Heart left ventricle (tissue), 16 donors: ENCODE measurements at places on chromosomes 2 and 18. TPM values are rescaled to one million over a fixed set of nuclear protein-coding genes. Genes with fewer than 3 reads are reported as not detected.

GRCh38 chr2:228063558-228063957, 117.9 kb downstream of the SPHKAP start:
- DNase-seq = no peak

DNA sequence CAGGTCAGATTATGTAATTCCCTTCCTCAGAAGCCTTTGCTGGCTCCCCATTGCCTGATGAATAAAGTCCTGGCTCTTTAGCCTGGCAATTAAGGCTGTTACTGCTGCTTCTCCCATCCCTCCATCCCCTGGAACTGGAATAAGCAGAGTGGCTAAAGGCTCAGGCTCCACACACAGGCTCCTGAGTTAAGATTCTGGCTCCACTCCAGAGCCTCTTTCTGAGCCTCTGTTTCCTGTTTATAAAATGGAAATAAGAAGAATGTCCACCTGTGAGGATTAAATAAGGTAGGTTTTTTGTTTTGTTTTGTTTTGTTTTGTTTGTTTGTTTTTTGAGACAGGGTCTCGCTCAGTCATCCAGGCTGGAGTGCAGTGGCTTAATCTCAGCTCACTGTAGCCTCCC, 50.0 kb downstream of the ZFP36L2 start:
- no peak for DNase-seq

DNA sequence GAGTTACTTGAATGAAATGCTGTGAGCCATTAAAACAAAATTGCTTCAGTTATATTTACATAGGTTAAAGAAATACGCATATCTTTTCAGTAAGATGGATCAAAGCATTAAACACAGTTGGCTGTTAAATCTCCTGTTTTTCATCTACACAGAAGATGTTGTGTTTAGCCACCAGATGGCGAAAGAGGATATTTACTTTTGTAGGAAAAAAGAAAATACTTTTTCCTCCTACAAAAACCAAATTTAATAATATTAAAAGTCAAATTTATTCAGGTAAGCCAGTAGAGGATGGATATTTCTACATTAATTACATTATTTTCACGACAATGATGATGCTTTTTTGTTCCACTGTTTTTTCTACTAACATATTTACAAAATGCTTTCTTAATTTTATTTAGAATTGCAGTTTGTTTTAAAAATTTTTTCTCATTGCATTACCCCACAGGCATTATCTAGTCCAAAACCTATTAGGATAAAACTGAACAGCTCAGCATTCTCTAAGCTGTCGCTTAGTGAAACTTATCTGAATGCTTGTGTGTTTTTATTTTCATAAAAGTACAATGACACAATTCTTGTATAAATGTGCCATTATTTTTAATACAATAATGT, 173.7 kb downstream of the ASXL3 start:
- DNase-seq = no peak

- no peak for DNase-seq
These were observed 10.6 kb downstream of the RRM2 start for GRCh38 chr2:10132996-10133647.

DNA sequence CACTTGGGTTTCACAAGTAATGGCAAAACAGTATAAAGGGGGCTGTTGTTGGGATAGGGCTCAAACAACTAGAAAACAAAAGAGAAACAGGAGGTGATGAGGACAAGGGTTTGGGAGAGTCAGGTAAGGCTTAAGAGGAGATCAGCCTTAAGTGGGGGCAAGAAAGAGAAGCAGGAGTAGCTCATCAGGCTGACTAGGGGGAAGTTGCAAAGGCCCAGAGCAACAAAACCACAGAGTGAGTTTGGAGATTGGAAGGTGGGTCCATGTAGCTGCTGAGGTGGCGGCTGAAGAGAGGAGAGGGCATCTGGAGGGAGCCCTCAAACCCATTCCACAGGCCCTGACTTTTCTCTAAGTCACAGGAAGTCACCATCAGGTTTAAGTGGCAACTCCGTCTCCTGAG, 126.0 kb downstream of the MREG start:
- DNase-seq = no peak

DNA sequence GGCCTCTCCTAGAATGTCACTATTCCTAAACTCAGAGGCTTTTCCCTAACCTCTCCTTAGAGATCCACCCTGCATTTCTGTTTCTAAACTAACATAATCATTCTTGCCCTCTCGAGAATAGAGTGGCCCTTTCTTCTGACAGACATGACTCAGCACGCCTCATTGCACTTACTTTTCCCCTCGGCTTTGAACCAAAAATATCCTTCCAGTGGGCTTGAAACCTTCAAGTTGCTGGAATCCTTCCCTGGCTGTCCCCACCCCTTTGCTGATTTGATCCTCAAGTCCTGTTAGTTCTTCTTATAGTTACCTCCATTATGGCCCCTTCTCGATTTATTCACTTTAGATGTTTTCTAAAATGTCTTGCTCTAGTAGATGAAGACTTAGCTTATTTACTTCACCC, 158.0 kb downstream of the LTBP1 start:
- no peak for DNase-seq

DNA sequence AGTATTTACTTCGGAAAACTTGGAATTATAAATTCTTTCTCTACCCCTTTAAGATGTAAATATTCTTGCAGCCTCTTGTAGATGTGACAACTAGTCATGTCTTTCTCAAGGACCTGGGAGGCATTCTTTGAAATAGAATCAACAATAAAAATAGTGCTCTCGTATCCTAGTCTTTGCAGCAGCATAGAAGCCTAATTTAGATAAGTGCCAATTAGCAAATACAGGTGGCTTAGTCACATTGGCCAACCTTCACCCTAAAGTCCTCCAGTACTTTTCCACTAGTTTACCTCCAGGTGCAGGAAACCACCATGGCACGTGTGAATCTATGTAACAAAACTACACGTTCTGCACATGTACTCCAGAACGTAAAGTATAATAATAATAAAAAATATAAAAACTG, 3.5 kb upstream of the ZSWIM2 start:
- no peak for DNase-seq

- no peak for DNase-seq
These were observed 427.7 kb upstream of the LYPD1 start for GRCh38 chr2:133097666-133098065.

- no peak for DNase-seq
These were observed 206.5 kb upstream of the SH3BP4 start for GRCh38 chr2:234745347-234745746.

- no peak for DNase-seq
These were observed 49.7 kb upstream of the NFE2L2 start for GRCh38 chr2:177314194-177314593.

GRCh38 chr2:82599021-82599420, 1860.1 kb downstream of the SUCLG1 start:
- DNase-seq = no peak

DNA sequence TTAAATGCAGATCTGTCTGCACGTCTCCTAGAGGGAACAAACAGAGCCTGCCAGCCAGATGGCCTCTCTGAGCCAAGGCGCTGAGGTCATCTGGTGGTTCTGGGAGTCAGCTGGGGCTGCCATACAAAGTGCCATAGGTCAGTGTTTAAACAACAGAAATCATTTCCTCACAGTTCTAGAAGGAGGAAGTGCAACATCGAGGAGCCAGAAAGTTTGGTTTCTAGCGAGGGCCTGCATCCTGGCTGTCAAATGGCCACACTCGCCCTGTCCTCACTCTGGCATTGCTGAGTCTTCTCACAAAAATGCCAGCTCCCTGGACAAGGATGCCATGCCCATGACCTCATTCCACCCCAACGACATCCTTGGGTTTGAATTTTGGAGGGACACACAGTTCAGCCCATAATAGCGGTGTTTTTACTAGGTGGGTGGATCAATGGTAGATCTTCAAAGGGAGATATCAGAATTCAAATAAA, 59.6 kb downstream of the MYT1L start:
- peak; percentile 32 for DNase-seq

GRCh38 chr2:1806254-1806653, 61.9 kb upstream of the PXDN start:
- DNase-seq = no peak

DNA sequence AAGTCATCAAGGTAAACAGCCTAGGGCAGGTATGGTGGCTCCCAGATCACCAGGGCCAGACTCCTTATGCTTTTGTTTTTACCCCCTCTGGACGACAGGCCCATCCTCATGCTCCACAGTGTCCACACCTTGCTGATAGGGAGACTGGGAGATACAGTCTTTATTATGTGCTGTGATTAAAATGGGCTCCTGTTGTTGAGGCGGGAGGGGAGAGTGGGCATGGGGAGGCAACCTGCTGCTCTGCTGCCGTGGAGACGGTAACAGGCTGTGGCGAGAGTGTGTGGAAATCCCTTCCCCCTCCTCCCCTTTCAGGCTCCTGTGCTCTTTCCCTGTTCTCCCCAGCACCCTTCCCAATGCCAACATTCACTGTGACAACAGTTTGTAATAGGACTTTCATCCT, 38.2 kb upstream of the PNO1 start:
- no peak for DNase-seq

GRCh38 chr2:240986787-240987411, 11.5 kb upstream of the SNED1 start:
- DNase-seq = peak; percentile 49

GRCh38 chr2:45353879-45354278, 257.2 kb downstream of the SRBD1 start:
- no peak for DNase-seq

- no peak for DNase-seq
These were observed 98.1 kb downstream of the MYO3B start for GRCh38 chr2:170276056-170276455.

GRCh38 chr18:78160961-78161656, 818.5 kb upstream of the SALL3 start:
- no peak for DNase-seq

DNA sequence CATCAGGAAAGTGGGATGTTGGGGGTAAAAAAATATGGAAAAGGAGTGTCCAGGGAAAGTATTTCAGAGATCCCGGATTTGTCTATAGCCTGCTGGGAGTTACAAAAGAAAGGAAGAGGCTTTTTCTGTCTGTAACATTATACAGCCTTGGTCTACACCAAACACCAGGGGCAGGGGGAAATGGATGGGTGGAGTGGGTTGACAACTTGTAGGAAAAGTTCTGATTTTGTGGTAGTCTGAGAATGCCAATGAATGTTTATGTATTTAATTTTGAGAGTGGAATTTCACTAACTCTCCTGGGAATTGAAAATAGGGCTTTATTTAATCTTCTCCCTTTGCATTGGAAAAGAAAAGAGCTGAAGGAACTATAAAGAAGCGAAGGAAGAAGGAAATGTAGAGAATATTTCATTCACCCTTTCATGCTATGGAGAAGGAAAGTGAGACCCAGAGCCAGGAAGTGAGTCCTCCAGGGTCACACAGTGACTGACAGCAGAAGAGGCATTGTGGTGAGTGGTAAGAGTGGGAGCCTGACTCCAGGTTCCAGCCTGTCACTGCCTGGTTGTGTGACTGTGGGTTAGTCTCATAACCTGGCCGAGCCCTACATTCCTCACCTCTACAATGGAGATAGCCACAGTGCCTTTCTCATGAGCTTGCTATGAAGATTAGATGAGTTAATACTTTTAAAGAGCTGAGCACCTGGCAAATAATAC, 346.3 kb upstream of the TNP1 start:
- DNase-seq = no peak

DNA sequence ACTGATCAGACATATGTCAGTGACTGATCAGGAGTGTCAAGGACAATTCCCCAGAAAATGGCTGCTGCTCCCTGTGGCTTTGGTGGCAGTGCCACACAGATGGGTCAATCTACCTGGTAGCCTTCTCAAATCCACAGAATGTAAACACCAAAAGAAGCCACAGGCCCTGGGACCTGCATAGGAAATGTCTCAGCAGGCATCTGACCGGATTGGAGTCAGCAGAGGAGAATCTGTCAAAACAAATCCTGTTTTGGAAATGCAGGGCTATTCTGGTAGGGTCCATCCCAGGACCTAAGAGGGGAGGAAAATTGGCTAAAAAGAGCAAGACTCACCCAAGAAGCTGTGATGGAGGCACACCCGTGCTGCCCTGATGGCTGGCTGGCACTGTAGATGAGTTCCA, 189.7 kb downstream of the TMEM247 start:
- no peak for DNase-seq

DNA sequence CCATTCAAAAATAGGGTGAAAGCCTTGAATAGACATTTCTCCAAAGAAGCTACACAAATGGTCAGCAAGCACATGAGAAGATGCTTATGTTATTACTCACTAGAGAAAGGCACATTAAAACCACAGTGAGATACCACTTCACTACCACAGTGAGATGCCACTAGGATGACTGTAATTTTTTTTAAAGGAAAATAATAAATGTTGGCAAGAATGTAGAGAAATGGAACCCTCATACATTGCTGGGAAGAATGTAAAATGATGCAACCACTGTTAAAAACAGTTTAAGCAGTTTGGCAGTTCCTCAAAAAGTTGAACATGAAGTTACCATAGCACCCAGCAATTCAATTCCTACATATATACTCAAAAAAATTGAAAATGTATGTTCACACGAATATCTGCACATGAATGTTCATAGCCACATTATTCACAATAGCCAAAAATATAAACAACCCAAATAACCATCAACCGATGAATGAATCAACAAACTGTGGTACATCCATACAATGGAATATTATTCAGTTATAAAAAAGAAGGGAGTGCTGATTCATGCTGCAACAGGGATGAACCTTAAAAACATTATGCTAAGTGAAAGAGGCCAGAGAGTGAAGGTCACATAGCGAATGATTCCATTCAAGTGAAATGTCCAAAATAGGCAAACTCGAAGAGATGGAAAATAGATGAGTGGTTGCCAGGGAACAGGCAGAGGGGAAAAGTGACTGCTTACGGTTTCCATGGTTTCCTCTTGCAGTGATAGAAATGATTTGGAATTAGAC, 156.2 kb upstream of the NDUFV2 start:
- no peak for DNase-seq

DNA sequence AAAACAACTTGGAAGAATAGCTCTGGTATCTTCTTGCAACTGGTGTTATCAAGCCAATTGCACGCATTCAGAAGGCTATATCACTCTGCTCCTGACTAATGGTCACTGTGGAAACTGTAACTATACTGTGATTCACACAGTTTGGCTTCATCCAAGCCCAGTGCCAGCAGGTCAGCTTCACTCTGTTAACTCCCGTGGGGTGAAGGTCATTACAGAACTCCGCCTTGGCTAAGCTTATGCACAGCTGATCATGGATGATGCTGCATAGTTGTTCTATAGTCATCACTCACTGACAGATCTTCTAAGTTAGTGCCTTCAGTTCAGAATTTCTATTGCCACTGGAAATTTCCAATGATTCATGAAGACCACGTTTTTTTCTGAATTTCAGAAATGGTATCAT, 497.2 kb upstream of the NETO1 start:
- DNase-seq = no peak

Gene TMEM178A
- total RNA-seq = 2.8 TPM

Gene TEX44
- total RNA-seq = not detected

Gene STAMBP
- total RNA-seq = 35.7 TPM

Gene SERPINB13
- not detected for total RNA-seq

Gene TUBA3E
- 5.4 TPM for total RNA-seq

Gene CCDC74A
- 2.2 TPM for total RNA-seq

Gene RAD51AP2
- 0.16 TPM for total RNA-seq

Gene G6PC2
- total RNA-seq = not detected

Gene TXNL4A
- total RNA-seq = 90.9 TPM

Gene C18orf54
- 2.2 TPM for total RNA-seq

Gene FAM124B
- total RNA-seq = 1.1 TPM

Gene APOB
- total RNA-seq = 20.0 TPM
